ENCODE measurements at places on chromosomes 12 and 14.
A peak's percentile ranks its signal among the peaks of the same experiment; 100 is the strongest.

GRCh38 chr12:87836190-87836589 lies 193.0 kb downstream of the C12orf50 start:
- DNase-seq = no peak

GRCh38 chr14:31069343-31069742 lies 43.2 kb upstream of the STRN3 start:
- no peak for DNase-seq

- no peak for DNase-seq
These were observed at the start of gene RIPK3 for GRCh38 chr14:24339284-24340151. RIPK3 (minus strand) TSS chr14:24339991; CDS start chr14:24339826, 165 bp downstream.

- no peak for DNase-seq
These were observed 47.6 kb upstream of the PNMA1 start for GRCh38 chr14:73761618-73762355.

- DNase-seq = no peak
These were observed 15.2 kb upstream of the FOXN3 start for GRCh38 chr14:89432226-89432625.

- DNase-seq = no peak
These were observed 267.6 kb upstream of the PRICKLE1 start for GRCh38 chr12:42857106-42857505.

- DNase-seq = no peak
These were observed 20.3 kb upstream of the FOXG1 start for GRCh38 chr14:28746247-28746646.

DNA sequence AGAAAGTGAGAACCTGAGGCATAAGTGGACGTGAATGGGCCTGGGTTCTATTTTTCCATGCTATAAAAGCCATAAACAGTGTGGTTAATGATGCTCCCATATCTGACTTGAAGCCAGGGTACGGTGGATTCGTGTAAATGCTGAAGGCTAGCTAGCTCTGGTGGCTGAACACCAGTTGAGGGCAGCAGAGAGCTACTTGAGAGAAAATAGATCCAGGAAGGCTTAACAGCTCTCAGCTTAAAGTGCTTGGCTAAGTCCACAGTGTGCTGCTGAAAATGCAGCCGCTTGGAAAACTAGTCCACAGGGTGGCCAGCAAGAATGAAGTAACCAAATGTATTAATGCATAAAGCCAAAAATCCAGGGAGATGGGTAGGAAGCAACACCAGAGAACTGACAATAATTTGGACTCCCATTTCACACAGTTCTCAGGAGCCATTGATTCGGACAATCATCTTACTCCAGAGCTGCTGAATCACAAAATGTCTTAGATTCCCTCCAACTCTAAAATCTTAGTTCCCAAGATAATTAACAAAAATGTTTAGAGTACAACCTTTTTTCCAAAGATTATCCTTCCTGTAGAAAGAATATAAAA lies 15.0 kb upstream of the FOXG1 start:
- no peak for DNase-seq

DNA sequence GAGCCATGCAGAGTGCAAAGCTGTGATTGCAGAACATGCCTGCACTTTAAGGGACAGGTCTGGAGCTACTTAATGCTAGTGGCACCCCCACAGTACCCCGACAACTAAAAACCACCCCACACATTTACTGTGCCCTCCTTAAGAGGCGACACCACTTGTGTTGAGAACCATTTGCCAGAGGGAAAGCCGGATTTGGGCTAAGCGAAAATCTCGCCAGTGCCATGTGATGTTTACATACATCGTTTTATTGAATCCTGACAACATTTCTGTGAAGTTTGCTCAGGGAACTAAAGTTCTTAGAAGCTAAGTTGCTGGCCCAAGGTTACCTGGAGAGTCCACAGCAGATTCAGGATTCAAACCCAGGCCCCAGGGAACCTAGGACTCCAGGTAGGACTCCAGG lies 119.0 kb upstream of the FKBP4 start:
- DNase-seq = no peak

GRCh38 chr12:49334681-49335080 lies 2.3 kb downstream of the C1QL4 start:
- no peak for DNase-seq

GRCh38 chr12:55188974-55189556 lies 31.8 kb upstream of the OR10A7 start:
- DNase-seq = no peak

DNA sequence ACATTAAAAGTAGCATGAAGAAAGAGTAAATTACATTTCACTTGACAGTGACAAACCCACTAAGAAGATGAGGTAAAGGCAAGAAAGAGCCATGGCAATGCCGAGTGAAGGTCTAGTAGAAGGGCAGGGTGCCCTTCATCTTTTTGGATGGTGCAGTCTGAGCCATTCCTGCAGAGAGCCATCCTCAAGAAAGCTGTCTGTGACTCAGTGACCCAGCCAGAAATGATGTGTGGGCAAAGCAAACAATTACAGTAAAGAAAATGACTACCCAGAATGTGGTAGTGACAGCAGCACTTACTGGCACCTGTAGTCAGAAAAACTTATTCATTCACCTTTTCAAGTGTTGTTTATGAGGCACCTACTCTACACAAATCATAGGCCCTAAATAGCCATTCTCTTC lies 281.7 kb downstream of the DUSP6 start:
- DNase-seq = no peak

GRCh38 chr14:72844524-72844923 lies 49.4 kb downstream of the DPF3 start:
- no peak for DNase-seq

GRCh38 chr14:54762296-54762695 lies 140.3 kb downstream of the GCH1 start:
- no peak for DNase-seq

DNA sequence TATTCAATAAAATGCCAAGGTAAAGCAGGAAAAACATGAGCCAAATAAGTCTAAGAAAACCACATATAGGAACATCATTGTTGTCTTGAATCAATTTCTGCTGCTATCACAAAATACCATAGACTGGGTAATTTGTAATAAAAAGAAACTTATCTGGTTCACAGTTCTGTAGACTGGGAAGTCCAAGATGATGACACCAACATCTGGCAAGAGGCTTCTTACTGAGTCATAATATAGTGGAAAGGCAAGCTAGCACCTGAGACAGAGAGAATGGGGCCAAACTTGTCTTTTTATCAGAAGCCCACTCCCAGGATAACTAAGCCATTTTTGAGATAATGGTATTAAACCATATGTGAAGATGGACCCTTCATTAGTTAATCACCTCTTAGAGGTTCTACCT lies 975.9 kb downstream of the FLRT2 start:
- DNase-seq = no peak

DNA sequence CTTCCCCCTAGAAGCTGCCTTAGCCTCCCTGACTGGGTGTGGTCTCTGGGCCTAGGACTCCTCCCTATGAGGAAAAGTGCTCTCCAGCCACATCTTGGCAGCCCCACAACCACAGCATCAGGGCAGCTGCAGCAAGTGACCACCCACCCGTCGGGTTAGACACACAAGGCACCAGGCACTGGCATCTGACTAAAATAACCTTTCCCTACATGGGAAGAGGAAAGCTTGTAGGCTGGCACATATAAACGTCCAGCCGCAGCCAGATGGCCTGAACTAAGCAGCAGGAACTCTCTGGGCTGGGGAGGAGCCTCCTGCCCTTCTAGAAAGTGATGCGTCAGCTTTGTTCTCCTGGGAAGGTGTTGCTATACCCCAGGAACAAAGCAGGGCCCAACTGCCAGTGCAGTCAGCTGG lies 328.7 kb downstream of the DPF3 start:
- DNase-seq = no peak

DNA sequence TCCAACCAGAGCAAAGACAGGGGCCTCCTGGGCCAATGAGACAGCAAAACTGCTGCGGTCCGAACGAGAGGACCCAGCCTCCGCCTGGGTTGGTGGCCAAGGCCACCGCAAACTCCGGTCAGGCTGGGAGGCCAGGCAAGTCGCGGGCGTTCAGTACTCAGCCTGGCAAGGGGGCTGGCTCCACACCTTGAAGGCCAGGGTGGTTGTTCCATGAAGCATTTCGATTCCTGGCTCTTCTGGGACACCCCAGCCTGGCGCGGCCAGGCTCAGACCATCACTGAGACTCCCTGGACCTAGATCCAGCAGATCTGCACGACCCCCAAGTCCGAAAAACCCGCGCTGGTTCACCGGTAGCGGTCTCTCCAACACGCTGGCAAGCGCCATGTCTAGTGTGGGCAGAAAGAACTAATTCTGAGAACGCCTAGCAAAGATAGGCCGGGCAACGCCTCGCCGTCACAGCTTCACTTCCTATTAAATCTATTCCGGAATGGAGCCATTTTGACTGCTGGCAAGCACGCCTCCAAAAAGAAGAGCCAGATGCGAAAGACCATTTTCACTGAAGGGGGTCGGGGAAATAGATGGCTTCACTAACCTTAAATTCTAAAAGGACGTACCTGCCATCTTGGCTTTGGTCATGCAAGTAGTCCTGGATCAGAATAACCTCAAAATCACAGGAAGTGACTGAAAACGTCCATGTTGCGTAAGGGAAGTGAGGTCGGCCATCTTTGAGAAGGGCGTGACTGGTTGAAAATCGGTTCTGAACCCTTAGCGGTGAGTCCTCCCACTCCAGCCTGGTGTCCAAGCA lies at the start of gene PSMB5:
PSMB5 (minus strand) TSS at position 403 of the 805 bp plus-strand sequence; CDS start at position 384, 19 bp downstream.
- DNase-seq = peak; percentile 91

- no peak for DNase-seq
These were observed 2.8 kb downstream of the ADSS1 start for GRCh38 chr14:104726600-104727451.

DNA sequence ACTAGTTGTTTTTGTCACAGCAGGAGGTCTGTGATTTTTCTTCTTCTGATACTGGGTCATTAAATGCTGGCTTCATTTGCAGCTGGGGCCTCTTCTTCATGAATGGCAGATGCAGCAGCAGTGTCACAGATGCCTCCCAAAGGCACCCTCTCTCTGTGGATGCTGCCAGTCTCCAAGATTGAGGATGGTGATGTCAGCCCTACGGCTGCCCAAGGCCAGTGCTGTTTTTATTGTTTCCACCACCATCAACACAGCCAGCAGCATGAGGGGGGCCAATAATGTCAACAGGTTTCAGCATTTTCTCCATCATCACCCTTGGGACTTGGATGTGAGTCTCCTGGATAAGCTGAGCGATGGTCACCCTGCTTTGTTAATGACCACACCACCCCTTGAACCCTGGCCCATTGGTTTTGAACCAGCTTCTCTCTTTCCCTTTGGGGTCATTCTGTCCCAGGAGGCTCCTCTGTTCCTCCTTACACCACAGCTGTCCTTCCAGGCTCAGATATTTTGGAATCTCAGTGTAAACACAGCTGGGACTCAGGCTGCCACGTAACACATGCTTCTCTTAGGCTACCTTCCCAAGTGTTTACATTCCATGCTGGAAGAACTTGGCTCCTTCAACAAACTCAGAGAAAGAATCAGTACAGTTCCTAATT lies 151.7 kb upstream of the DDHD1 start:
- DNase-seq = no peak

DNA sequence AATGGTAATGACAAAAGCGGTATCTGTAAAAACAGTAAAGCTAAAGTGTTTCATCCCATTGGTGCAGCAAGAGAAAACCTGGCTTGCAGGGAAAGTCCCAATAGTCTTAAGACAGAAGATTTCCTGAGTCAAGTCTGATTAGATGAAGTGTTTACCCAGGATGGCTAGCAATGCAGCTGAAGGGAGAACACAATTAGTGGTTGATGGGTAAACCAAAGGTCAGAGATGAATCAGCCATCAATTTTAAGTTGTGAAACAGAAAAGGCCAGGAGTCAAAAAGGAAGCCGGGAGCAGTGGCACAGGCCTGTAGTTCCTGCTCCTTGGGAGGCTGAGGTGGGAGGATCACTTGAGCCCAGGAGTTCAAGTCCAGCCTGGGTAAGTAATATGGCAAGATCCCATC lies 52.6 kb downstream of the SEC23A start:
- DNase-seq = no peak

DNA sequence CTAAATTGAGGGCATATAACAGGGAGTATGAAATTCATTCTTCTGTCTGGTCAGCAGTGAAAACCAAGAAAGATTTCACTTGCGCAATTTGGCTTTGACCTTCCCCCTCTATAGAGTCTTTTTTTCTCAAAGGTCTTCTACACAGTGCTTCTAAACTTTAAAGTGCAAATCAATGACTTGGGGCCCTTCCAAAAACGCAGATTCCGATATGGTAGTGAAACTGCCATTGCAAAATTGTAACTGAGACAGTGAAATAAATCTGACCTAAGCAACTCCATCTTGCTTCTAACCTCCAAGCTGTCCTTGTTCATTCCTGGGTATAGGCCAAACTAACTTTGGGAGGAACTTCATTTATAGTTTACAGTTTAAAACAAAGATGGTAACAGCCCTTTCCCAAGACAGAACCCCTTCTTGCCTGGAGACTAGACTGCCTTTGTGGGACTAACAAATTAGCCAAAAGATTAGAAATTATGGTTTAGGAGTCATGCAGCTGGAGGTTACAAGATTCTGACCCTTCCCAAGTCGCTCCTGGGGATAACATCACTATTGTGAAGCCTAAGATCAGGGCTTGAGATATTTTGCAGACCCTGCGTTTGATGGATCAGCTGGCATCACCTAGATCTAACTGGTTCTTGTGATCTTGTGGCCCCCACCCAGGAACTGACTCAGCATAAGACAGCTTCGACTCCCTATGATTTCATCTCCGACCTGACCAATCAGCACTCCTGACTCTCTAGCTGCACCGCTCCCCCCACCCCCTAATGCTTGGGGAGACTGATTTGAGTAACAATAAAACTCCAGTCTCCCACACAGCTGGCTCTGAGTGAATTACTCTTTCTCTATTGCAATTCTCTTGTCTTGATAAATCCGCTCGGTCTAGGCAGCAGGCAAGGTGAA lies 5.0 kb downstream of the SLC25A21 start:
- no peak for DNase-seq

- no peak for DNase-seq
These were observed 7.5 kb downstream of the ITPR2 start for GRCh38 chr12:26825459-26826016.

- DNase-seq = peak; percentile 79
These were observed 853 bp downstream of the TTC9 start for GRCh38 chr14:70642303-70643235.

DNA sequence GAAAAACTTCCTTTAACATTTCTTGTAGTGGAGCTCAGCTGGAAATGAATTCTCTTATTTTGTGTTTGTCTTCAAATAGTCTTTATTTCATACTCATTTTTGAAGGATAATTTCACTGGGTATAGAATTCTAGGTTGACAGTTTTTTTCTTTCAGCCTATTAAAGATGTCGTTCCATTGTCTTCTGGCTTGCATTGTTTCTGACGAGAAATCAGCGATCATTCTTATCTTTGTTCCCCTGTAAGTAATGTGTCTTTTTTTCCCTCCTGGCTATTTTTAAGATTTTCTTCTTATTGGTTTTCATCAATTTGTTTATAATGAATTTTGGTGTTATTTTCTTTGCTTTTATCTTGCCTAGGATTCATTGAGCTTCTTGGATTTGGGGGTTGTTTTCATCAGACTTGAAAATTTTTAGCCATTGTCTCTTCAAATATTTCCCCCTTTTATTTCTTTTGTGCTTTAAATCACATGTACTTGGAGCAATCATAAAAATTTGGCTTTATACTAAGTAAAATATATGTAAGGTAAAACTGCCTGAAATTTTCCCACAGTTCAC lies 89.4 kb downstream of the UNC79 start:
- no peak for DNase-seq
